ENCODE measurements at places on chromosomes 2 and 18.

- no peak for DNase-seq
These were observed 198.7 kb downstream of the MCFD2 start for GRCh38 chr2:46716927-46717326.

- no peak for DNase-seq
These were observed 458.7 kb upstream of the HNRNPA3 start for GRCh38 chr2:176753752-176754474.

- DNase-seq = no peak
These were observed 131.9 kb downstream of the GLI2 start for GRCh38 chr2:120867290-120868241.

DNA sequence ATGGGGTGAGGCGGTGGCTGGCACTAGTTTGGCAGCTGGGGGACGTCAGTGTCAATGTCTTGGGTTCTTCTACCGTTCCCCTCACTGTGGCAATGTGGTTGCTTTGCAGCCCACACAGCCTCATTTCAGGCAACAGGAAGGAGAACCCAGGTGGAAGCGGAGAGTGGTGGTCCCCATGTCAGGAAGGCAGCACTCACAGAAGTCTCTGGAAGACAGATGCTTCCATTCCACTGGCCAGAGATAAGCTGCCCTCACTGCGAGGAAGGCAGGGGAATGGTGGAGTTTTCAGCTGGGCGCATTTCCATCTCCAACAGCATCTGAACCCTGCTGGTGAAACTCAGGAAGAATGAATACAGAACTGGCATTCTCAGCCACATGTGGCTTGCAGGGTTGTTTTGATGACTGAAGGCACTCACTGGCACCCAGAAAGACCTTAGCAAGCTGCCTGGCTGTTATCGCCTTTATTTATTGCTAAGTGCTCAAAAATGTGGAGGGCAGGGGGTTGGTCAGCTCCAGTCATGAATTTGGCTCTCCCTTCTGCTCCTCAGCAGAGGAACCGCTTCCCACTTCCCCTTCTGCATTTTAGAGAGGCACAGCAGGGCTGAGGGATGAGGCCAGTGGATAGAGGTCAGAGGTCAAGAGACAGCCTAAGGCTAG is 19.4 kb downstream of the KCNIP3 start:
- DNase-seq = no peak

GRCh38 chr18:79048245-79048632 is 21.0 kb upstream of the ATP9B start:
- DNase-seq = no peak

DNA sequence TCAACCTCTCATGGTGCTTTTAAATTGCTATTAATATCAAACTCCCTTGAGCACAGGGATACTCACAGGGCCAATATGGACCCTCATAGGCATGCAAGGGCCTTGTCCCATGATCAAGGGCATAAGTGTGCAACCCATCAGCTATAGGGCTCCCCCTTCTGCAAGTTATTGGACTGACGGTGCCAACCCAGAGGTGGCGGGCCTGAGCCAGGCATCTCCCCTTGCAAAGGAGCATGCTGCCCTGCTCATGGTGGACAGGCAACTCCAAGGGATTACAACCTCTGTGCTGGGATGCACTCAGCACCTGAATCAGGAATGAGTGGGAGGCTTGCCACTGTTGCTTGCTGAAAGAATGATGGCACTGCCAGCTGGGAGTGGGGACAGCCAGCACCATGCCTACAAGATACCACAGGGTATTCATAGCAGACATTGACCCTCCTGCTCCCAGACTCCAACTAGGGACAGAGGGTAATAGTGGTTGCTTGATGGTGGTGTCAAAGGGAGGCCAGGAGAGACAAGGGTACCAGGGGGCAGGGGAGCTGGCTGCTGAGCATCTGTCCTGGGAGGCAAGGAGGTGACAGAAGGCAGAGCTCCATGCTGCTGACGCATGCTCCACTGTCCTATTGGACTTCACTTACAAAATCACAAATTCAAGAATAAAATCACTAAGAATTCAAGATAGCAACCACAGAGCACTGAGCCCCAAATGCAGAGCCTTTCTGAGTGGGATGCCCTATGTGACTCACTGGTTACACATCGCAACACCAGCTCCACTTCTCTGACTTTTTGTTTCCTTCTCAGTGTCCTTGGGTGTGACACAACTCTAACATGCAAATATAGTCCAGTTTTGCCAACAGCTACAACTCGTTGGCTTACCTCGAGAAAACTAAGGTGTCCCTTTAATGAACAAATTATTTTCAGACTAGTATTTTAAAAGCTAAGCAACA is 157.1 kb upstream of the CCDC150 start:
- DNase-seq = no peak

GRCh38 chr2:25256488-25256875 is 85.2 kb downstream of the DNMT3A start:
- DNase-seq = no peak

DNA sequence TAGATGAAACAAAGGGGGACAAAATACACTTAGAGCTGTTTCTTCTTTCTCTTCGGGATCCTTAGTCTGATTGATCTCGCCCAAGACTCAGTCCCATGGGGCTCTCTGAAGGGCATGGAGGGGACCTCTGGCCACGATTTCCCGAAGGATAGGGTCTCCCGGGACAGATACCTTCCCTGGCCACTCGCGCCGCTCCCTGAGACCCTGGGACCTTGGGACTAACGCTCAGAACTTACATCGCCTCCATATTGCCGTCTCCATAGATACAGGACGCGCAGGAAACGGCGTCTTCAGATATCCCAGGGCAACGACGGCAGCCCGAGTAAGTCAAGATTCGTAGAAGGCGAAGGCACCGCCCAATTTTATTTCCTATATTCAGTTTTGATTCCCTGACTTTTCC is at the start of gene CFAP65:
CFAP65 (minus strand) TSS at position 265 of the 400 bp plus-strand sequence. CDS start 2,468 bp downstream, outside the sequence.
- DNase-seq = no peak

DNA sequence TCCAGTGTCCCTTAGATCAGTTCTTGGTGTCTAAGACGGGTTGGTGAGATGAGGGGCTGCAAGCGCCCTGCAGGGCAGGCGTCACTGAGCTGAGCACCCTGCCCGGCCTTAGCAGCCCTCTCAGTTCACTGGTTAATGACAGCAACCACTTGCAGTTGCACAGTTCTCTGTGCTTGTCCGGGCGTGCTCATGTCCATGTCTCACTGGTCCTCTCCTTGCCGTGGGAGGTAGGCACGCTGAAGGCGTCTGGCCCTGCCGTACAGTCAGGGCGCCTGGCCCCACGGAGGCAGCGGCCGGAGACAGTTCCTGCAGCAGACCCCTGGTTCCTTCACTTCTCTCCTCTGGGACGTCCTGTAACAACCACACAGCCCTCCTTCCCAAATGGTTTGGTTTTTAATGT is 75.3 kb downstream of the ARHGEF4 start:
- DNase-seq = no peak

DNA sequence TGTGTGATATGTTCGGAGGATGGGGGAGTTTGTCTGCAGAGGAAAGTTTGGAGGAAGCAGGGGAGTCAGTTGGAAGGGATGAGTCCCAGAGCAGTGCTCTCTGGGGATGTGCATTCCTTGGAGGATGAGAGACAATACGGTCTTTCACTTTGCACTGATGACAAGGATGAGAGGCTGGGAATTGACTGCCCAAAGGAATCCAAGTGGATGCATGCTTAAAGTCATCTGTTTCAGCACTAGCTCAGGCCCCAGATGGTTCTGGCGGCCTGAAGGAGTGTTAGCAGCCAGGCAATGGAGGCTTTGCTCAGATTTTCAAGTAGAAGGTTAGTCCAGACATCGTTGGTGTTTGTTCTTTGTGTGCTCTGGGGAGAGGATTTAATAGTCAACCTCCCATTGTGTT is 100.2 kb downstream of the CRIM1 start:
- no peak for DNase-seq

- no peak for DNase-seq
These were observed 9.6 kb downstream of the GPAT2 start for GRCh38 chr2:96025194-96025492.

- DNase-seq = no peak
These were observed 42.2 kb upstream of the SMAD7 start for GRCh38 chr18:48992791-48993555.

- no peak for DNase-seq
These were observed 721 bp downstream of the MCEE start for GRCh38 chr2:71129114-71129901.

GRCh38 chr2:58063641-58064040 is 17.0 kb downstream of the VRK2 start:
- DNase-seq = no peak

GRCh38 chr2:97011977-97012569 is 25.7 kb upstream of the FAM178B start:
- no peak for DNase-seq

GRCh38 chr18:74333091-74333490 is 17.5 kb downstream of the C18orf63 start:
- DNase-seq = no peak

GRCh38 chr2:214676421-214677089 is 132.9 kb downstream of the BARD1 start:
- no peak for DNase-seq

- DNase-seq = no peak
These were observed 1090.0 kb downstream of the BCL11A start for GRCh38 chr2:59463426-59463825.

- no peak for DNase-seq
These were observed 54.2 kb downstream of the SERTAD2 start for GRCh38 chr2:64599469-64599868.

DNA sequence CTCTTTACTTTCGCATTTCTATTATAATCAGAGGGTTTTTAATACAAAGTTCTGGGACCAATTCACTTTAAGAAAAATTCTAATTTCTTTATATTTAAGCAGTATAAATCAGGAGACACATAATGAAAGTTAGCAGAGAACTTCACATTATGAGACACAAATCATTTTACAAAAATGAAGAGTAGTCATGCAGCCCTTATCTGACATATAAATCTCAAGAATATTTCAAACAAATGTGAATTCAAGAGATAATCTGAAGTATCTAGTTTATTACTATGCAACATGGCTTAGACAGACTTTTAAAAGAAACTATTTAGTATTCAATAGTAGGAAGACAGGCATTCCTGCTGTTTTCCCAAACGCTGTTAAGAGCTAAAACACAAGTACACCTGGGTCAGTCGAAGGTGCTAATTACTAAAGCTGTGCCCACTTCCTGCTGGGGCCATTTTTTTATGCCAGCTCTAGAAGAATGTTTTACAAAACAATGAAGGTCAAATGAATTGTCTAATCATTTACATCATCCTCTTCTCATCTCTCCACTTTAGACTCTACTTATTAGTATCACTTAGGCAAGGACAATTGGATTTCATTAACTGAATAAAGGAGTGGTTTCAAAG is 40.2 kb downstream of the CWC22 start:
- DNase-seq = no peak

DNA sequence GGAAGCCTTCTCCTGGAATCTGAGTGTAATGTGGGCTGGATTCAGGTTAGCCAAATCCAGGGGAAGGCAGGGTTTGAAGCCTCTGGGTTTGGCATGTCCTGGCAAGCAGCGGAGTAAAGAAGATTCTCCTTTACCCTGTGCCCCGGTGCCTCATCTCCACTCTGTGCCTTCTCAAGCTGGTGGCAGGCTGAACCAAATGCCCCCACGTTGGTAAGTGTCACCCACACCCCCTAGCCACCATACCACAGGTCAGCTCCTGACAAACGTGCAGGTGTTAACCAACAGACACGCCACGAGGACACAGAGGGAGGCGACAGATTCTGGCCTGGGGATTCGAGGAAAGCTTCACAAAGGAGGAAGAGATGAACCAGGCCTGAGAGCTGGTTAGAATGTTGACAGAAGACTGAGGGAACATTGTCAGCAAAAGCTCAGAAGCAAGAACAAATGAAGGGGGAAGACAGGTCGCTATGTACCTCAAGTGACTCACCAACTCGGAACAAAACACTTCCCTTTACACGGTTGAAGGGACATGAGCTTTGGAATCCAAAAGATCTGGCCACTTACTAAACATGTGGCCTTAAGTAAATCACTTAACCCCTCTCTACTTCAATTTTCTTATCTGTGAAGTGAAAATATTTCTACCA is 85.2 kb upstream of the LCLAT1 start:
- no peak for DNase-seq

GRCh38 chr2:210593166-210593565 is 36.8 kb downstream of the CPS1 start:
- no peak for DNase-seq

- no peak for DNase-seq
These were observed 180.3 kb downstream of the SEPTIN10 start for GRCh38 chr2:109433486-109433885.

- DNase-seq = no peak
These were observed 67.0 kb downstream of the NCAPH start for GRCh38 chr2:96402591-96402990.

All from stimulated activated CD8-positive, alpha-beta memory T cell treated with anti-CD3 and anti-CD28 coated beads, Interleukin-7, amount 100 ng/mL, for 24 hours (primary cell).